ENCODE measurements at places on chromosomes 5 and 9. TPM values are rescaled to one million over a fixed set of nuclear protein-coding genes. Genes with fewer than 3 reads are reported as not detected.

- DNase-seq = no peak
- peaks cover 41% of the 10 kb centered on the region for H3K4me1 ChIP-seq
- H3K27me3 ChIP-seq = no peaks in the 10 kb centered on the region
- peak overlapping the region; percentile 88 for H3K4me3 ChIP-seq
- H3K36me3 ChIP-seq = peaks cover 42% of the 10 kb centered on the region
These were observed 1.4 kb downstream of the SKP2 start for GRCh38 chr5:36153298-36153677.

GRCh38 chr9:131438190-131438589, 44.3 kb downstream of the PRRC2B start:
- peaks cover 34% of the 10 kb centered on the region for H3K4me1 ChIP-seq
- no peak for DNase-seq
- no peaks in the 10 kb centered on the region for H3K27me3 ChIP-seq
- peaks cover 29% of the 10 kb centered on the region for H3K36me3 ChIP-seq
- H3K27ac ChIP-seq = peak overlapping the region; percentile 43

GRCh38 chr9:111190347-111190746, 139.7 kb downstream of the OR2K2 start:
- no peak overlapping the region for H3K4me3 ChIP-seq
- peaks cover 22% of the 10 kb centered on the region for H3K27me3 ChIP-seq
- H3K4me1 ChIP-seq = no peaks in the 10 kb centered on the region
- no peaks in the 10 kb centered on the region for H3K36me3 ChIP-seq

PCDHGA8 gene
- not detected for total RNA-seq

PNPLA7 gene
- 2.9 TPM for total RNA-seq

LCN12 gene
- 0.84 TPM for total RNA-seq

Data from activated naive CD8-positive, alpha-beta T cell treated with anti-CD3 and anti-CD28 coated beads for 36 hours (primary cell).